ENCODE measurements at places on chromosomes 12 and 14.

DNA sequence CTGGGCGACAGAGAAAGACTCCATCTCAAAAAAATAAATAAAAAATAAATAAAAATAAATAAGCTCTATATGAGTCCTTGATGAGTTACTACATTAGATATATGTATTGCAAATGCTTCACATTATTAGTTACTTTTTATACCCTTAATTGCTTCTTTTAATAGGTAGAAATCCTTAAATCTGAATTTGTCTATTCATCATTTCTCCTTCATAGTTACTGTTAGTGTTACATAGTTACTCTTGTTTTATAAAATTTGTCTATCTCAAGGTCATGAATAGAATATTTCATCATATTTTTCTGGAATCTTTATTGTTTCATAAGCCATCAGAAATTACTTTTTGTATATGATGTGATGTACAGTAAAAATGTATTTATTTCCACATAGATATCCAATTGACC, 1624.8 kb upstream of the FLRT2 start:
- H3K27ac ChIP-seq: no peak overlapping the region
- no peak for DNase-seq
- no peaks in the 10 kb centered on the region for H3K36me3 ChIP-seq
- H3K27me3 ChIP-seq: no peaks in the 10 kb centered on the region

DNA sequence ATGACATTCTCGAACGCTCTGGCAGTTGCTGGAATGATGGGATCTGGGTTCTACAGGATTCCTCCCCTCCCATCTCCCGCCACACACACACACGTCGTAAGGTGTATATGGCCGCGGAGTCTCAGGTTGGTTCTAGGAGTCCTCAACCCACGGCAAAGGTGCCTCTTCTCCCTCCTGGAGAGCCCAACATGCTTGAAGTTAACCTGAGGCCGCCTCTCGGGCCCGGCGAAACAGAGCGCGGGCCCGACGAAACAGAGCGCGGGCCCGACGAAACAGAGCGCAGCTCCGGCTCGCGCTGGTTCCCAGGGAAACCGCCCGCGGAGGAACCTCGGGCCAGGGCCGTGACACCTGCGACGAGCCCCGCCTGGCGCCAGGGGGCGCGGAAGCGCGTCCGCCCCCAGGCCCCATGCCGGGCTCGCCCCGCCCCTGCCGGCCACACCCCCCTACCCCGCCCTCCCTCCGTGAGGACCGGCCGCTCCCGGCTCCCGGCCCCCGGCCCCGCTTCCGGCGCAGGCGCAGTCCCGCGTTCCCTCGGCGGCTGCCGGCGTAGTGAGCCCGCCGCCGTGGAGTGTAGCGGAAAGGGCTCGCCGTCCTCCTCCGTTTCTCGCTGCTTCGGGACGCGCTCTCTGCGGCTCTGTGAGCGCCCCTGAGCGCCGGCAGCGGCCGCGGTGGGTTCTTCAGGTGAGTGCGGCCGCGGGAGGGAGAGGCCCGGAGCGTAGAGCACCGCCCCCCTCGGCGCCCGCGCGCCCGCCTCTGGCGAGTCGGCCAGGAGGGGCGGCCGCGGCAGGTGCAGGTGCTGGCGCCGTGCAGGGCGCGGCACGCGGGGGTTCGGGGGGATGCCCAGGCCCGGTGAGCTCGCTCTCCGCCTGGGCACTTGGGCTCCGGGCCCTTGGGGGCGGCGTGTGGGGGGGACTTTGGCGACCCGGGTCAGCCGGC, at the start of gene RAB3IP:
TSS of gene RAB3IP (plus strand) at position 510 of the 936 bp plus-strand sequence. CDS start 16,549 bp downstream, outside the sequence.
- peaks cover 24% of the 10 kb centered on the region for H3K4me1 ChIP-seq
- H3K27ac ChIP-seq: peak within 1 kb of the TSS; percentile 84
- peak; percentile 95 for DNase-seq
- peaks cover 2% of the 10 kb centered on the region for H3K36me3 ChIP-seq

GRCh38 chr14:37824939-37825712, 229.7 kb downstream of the TTC6 start:
- DNase-seq: no peak
- no peaks in the 10 kb centered on the region for H3K4me1 ChIP-seq
- no peak overlapping the region for H3K4me3 ChIP-seq
- H3K36me3 ChIP-seq: no peaks in the 10 kb centered on the region

DNA sequence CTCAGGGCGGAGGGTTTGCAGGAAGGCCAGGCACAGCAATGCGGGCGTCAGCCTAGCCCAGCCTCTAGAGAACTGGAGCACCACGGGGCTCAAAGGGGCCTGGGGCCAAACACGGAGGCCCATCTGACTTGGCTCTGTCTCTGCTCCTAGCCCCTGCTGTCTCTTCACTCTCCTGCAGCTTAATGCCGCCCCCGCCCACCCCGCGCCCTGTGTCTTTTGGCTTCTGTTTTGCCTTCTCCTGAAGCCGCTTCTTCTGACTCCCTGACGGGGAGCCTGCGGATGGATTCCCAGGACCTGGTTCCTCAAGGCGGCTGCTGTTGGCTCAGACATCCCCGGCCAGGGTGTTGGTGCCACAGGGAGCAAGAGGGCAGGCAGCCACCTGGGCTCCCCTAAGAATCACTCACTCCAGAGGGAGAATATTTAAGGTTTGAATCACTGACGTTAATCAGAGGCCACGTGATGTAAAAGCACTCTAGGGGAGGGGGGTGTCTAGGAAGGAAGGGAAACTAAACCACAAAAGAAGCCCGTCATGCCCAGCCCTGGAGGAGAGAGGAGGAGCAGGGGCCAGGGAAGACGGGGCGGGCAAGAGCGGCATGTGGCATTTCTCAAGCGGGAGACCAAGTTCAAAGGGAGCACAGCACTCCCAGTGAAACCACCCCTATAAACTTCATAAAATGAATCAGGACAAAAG, 36.9 kb upstream of the PRMT8 start:
- H3K27ac ChIP-seq: no peak overlapping the region
- peaks cover 35% of the 10 kb centered on the region for H3K27me3 ChIP-seq
- no peak overlapping the region for H3K4me3 ChIP-seq
- H3K36me3 ChIP-seq: no peaks in the 10 kb centered on the region
- no peak for DNase-seq
- peaks cover 9% of the 10 kb centered on the region for H3K4me1 ChIP-seq

GRCh38 chr12:108457006-108457733, 57.9 kb upstream of the FICD start:
- H3K27ac ChIP-seq: no peak overlapping the region
- H3K36me3 ChIP-seq: no peaks in the 10 kb centered on the region
- H3K4me1 ChIP-seq: no peaks in the 10 kb centered on the region
- DNase-seq: no peak

DNA sequence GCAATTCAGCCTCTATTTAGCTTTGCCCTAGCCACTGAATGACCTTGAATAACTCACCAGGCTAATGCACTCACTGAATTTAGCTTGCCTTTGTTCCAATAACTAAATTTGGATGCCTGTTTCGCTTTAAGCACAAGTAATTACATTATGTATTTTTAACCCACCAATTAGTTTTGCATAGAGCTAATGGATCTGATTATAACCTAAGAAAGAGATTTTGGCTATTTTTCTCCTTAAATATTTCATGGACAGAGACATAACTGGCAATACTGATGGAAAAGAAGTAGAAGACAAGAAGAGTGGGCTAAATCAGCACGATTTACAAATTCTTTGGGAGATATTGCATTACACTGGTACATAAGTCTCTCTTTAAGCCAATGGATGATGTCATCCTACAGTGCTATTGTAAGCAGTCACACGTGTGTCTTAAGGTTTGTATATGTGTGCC, 85.7 kb downstream of the AKAP6 start:
- no peaks in the 10 kb centered on the region for H3K4me1 ChIP-seq
- H3K27ac ChIP-seq: no peak overlapping the region
- H3K27me3 ChIP-seq: no peaks in the 10 kb centered on the region

- H3K4me3 ChIP-seq: no peak overlapping the region
- H3K27me3 ChIP-seq: no peaks in the 10 kb centered on the region
- no peaks in the 10 kb centered on the region for H3K36me3 ChIP-seq
- no peak overlapping the region for H3K27ac ChIP-seq
- no peaks in the 10 kb centered on the region for H3K4me1 ChIP-seq
Observed at GRCh38 chr12:79266343-79267144, 402.0 kb downstream of the SYT1 start.

- no peaks in the 10 kb centered on the region for H3K36me3 ChIP-seq
- no peaks in the 10 kb centered on the region for H3K27me3 ChIP-seq
- peaks cover 64% of the 10 kb centered on the region for H3K4me1 ChIP-seq
- peak overlapping the region; percentile 64 for H3K27ac ChIP-seq
Observed at GRCh38 chr14:52307905-52308304, 6.2 kb upstream of the PTGER2 start.

DNA sequence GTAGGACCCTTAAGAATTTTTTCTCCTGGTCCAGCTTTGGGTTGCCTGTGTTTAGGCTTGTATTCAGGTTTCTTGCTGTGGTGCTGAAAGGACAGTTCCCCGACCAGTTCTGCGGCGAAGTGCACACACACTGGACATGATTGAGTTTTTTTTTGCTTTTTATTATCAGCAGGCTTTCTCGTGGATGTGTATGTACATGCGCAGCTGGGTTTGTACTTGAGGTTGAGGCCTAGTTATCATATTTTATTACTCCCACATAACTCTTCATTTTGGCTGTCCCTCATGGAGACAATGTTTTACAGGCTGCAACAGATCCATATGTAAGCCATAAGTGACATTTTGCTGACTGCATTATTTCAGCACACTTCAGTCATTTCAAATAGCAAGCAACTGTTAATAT, 2.5 kb downstream of the SCN8A start:
- no peak overlapping the region for H3K27ac ChIP-seq
- DNase-seq: peak; percentile 44
- H3K27me3 ChIP-seq: peaks cover 45% of the 10 kb centered on the region
- no peak overlapping the region for H3K4me3 ChIP-seq
- H3K36me3 ChIP-seq: no peaks in the 10 kb centered on the region

- DNase-seq: no peak
- no peak overlapping the region for H3K27ac ChIP-seq
- H3K4me3 ChIP-seq: no peak overlapping the region
- peaks cover 5% of the 10 kb centered on the region for H3K27me3 ChIP-seq
Observed at GRCh38 chr14:100802766-100803165, 23.2 kb upstream of the MEG3 start.

GRCh38 chr12:4265280-4265679, 8.3 kb upstream of the CCND2 start:
- no peak overlapping the region for H3K4me3 ChIP-seq
- peaks cover 14% of the 10 kb centered on the region for H3K4me1 ChIP-seq

GRCh38 chr14:87148655-87149054, 844.3 kb downstream of the GALC start:
- H3K27me3 ChIP-seq: no peaks in the 10 kb centered on the region
- no peaks in the 10 kb centered on the region for H3K36me3 ChIP-seq
- DNase-seq: no peak
- no peak overlapping the region for H3K4me3 ChIP-seq
- H3K4me1 ChIP-seq: no peaks in the 10 kb centered on the region

DNA sequence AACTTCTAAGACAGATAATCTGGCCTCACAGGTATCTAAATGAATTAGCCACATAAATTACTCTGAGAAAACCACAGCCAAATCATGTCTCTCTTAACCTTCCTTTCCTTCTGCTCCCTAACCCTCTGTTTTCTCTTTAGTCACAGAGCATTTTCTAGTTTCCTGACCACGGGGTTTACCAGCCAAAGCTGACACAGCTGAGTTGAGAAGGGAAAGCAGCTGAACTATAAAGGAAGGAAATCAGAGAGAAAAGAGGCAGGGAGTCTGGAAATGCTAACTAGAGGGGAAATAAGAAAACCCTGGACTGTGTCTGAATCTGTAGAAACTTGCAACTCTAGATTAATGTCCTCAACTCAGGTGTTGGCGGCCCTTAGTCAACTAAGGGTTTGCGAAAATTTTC, 24.4 kb downstream of the ANKS1B start:
- no peaks in the 10 kb centered on the region for H3K27me3 ChIP-seq
- no peaks in the 10 kb centered on the region for H3K4me1 ChIP-seq
- no peak overlapping the region for H3K27ac ChIP-seq
- no peak for DNase-seq

- H3K36me3 ChIP-seq: no peaks in the 10 kb centered on the region
- H3K4me3 ChIP-seq: no peak overlapping the region
- peaks cover 9% of the 10 kb centered on the region for H3K4me1 ChIP-seq
- H3K27ac ChIP-seq: no peak overlapping the region
- no peak for DNase-seq
Observed at GRCh38 chr14:92457016-92457565, 56.5 kb upstream of the RIN3 start.

- no peaks in the 10 kb centered on the region for H3K27me3 ChIP-seq
- no peaks in the 10 kb centered on the region for H3K4me1 ChIP-seq
- no peak overlapping the region for H3K27ac ChIP-seq
Observed at GRCh38 chr14:57755018-57755521, 110.8 kb downstream of the SLC35F4 start.

GRCh38 chr12:59069516-59069915, 149.2 kb upstream of the LRIG3 start:
- no peaks in the 10 kb centered on the region for H3K36me3 ChIP-seq
- no peak for DNase-seq
- no peaks in the 10 kb centered on the region for H3K4me1 ChIP-seq
- H3K27ac ChIP-seq: no peak overlapping the region
- H3K27me3 ChIP-seq: no peaks in the 10 kb centered on the region

DNA sequence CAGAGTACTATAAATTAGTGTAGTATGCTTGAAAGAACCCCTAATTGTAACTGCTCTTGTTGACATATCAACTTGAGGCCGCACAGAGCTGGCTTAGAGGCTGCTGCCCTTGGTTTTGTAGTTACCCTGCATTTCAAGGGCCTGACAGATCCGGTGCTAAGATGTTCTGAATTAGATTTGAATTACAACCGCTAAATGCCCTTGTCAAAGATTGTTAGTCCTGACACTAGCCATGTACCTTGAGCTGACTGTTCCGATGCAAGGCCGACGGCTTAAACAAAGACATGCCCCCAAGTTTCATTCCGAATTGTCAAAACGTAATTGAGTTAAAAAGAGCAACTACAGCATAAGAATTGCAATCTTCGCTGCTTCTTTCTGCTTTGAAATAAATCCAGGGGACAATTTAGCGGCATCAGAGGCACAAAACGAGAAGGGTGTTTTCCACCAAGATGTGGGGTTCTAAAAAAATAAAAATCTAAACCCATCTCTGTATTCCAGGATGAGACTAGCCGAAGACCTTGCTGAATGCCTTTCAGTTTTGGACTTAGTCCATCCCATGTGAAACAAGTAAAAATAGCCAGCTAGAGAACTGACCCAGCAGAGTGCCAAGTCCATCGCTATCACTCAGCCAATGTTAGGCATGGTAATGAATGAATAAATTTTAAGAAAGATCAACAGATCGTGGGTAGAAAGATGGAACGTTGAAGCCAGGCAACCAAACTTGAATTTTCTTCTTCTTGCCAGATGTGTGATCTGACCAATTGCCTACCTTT, 148.7 kb downstream of the DICER1 start:
- H3K4me3 ChIP-seq: no peak overlapping the region
- H3K4me1 ChIP-seq: no peaks in the 10 kb centered on the region
- no peak for DNase-seq
- no peaks in the 10 kb centered on the region for H3K36me3 ChIP-seq
- peaks cover 19% of the 10 kb centered on the region for H3K27me3 ChIP-seq

- H3K4me3 ChIP-seq: no peak overlapping the region
- no peaks in the 10 kb centered on the region for H3K27me3 ChIP-seq
- H3K4me1 ChIP-seq: no peaks in the 10 kb centered on the region
- no peak overlapping the region for H3K27ac ChIP-seq
- H3K36me3 ChIP-seq: no peaks in the 10 kb centered on the region
Observed at GRCh38 chr14:53715193-53715721, 241.4 kb downstream of the BMP4 start.

- H3K4me3 ChIP-seq: no peak overlapping the region
- H3K27ac ChIP-seq: no peak overlapping the region
- no peaks in the 10 kb centered on the region for H3K36me3 ChIP-seq
- no peaks in the 10 kb centered on the region for H3K4me1 ChIP-seq
- DNase-seq: no peak
Observed at GRCh38 chr12:128353301-128353700, 86.3 kb downstream of the TMEM132C start.

Data from activated CD4-positive, alpha-beta memory T cell treated with anti-CD3 and anti-CD28 coated beads for 36 hours (primary cell).